Activated CD4-positive, CD25-positive, alpha-beta regulatory T cell treated with anti-CD3 and anti-CD28 coated beads, Interleukin-2, amount 50 U/mL, for 16 hours (primary cell): ENCODE measurements at places on chromosomes 2 and 18.

- peak; percentile 24 for DNase-seq
Measured at GRCh38 chr2:102449370-102449974, 23.6 kb upstream of the SLC9A4 start.

DNA sequence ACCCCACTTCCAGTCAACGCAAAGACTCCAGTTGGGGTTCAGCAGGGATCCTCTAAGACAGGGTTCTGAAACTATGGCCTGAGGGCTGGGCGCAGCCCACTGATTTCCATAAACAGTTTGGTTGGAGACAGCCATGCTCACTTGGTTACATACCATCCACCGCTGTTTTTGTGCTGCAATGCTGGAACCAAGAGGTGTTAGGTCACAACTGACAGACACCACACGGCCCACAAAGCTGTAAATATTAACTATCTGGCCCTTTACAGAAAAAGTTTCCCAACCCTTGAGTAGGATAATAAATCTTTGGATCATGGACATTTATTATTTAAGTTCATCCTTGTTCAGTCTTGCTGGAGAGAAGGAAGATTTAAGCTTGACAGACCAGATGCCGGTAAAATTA is 8.4 kb upstream of the CD226 start:
- no peak for DNase-seq

DNA sequence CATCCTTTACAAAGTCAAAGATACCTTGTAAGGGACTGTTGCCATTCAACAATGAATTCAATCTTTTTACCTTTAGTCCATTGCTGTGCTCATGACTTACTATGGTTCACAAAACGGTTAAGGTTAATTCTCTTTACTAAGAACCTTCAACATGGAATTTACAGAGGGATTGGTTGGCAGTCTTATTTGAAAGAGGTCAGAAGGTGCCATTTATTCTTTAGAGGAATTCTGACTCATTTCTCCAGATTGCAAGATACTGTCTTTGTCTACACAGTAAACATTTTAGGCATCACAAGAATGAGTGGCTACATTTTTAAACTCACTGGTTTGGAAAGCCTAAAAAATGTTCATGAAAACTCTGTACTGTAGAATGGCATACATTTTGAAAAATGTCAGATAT is 17.4 kb downstream of the KCNH7 start:
- no peak for DNase-seq

DNA sequence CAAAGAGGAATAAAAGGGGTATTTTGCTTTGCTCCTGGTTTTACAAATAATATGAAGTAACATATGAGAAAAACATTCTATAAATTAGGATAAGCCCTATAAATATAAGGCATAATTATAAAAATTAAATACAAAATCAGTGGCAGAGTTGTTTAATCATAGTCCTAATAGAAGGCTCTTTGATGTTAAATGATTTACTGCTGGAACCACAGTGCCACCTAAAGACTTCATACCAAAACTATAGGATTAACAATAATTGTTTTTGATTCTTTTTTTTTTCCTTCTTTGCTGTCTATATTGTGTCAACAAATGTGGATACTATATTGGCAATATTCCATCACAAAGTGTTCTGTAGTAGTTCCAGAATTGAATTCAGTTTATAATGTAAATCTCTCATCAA is 837.7 kb upstream of the SLC39A10 start:
- no peak for DNase-seq

- DNase-seq, result no peak
Measured at GRCh38 chr2:11404376-11405073, 60.1 kb upstream of the ROCK2 start.

GRCh38 chr2:12412898-12413305 is 303.8 kb upstream of the TRIB2 start:
- no peak for DNase-seq

- no peak for DNase-seq
Measured at GRCh38 chr2:9400268-9401058, 22.9 kb downstream of the ITGB1BP1 start.

DNA sequence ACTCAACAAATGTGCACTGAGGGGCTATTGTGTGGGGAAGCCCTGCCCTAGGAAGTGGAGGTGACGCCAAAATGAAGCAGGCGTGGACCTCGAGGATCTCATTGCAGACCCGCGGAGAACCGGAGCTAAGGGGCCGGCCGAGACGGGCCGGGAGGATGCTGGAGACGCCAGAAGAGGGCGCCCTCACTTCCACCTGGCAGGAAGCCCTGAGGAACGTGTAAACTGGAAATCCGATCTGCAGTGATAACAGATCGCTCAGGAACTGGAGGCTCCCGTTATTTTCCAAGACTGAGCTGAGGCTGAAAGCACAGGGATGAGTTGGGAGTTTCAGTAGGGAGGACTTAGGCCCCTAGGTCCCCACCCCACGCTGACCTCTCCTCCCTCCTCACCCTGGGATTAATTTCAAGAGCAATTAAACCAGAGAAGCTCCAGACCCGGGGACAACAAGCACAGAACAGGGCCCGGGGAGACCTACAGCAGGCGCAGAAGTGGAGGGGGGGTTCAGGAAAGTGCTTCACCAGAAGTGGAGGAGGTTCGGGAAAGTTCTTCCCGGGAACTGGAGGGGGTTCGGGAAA is 7.7 kb upstream of the COL6A3 start:
- peak; percentile 53 for DNase-seq

DNA sequence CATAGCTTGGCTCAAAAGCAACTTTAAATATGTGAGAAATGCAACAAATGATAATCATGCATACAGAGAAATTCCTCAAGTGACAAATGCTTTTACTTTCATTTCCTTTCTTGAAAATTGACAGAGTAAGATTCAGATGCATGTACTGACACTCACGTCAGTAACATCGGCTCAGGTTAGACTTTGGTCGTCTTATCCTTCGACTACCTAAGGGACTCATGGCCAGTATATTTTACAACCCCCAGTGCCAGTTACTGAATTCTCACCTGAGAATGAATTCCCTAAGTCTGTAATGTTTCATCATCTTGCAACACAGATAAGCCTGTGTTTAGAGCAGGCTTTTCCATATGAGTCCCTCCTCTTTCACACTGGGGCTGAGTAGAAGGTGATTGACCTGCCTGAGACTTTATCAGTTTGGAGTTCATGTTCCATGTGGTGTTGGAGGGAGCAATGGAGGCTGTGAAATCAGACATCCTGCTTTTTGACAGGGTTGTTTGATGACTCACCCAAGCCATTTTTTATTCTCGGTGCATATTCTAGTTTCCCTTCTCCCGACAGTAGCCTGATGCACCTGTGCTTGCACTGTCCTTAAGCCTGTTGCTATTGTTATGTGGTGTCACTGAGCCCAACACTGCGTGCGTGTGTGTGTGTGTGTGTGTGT is 30.5 kb upstream of the ATP8B1 start:
- DNase-seq, result no peak

GRCh38 chr2:104745846-104746245 is 108.1 kb upstream of the POU3F3 start:
- no peak for DNase-seq

- no peak for DNase-seq
Measured at GRCh38 chr2:202723746-202724145, 89.0 kb downstream of the FAM117B start.

DNA sequence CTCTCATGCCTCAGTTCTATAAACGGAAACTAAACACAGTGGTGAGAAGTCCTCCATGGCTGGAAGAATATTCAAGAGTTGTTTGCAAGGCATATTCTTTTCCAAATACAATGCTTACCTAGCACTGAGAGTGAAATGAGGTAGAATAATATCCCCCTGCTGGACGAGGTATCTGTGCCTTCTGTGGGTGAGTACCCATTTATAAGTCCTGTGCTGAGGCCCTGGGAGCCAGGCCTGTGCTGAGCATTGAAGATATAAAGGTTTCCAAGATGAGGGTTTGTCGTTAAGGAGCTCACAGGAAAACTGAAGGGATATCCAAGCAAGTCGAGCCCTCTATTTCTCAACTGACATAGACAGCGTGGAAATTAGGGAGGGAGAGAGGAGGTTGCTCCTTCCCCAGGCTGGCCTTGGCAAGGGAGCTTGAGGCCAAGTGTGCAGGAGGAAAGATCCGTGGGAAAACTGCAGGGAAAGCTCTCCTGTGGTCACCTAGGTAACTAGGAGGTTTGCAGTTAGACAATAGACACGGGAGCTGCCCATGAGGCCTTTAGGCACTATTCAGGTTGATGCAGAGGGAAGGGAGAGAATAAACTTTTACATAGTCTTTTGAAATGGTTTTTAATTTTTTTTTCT is 17.6 kb downstream of the PTPRM start:
- DNase-seq, result no peak

DNA sequence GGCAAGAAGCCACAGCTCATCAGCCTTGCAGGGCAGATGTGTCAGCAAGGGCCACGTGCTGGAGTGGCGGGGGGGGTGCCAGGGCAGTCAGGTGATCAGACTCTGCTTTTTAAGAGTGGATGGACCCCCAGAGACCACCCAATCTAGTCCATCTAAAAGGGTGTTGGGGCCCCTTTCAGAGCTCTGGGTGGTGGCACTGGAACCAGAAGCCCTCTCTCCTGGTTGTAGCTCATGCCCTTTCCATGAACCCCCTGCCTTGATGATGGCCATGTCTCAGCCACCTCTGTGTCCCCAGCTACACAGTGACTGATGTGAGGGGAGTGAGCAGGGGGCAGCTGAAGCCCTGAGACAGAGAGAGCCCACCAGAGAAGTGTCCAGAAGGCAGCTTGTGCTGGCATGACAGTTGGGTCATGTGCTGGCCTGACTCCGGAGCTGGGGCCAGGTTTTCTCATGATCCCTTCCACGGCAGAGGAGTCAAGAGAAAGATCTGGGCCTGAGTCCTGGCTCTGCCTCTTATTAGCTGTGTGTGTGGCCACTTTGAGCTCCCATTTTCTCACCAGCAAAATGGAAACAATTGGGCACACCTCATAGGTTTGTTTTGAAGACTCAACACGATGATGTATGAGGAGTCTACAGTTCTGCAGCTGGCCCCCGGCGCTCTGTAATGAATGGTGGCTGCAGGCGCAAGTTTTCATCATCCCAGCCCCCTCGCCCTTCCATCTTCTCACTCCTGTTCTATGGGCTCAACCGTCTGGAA is 195.7 kb downstream of the ZFP36L2 start:
- DNase-seq, result no peak

GRCh38 chr2:17076533-17076932 is 410.9 kb upstream of the CYRIA start:
- DNase-seq, result no peak

GRCh38 chr2:52258038-52258437 is 1226.1 kb upstream of the NRXN1 start:
- no peak for DNase-seq

GRCh38 chr18:75264926-75265597 is 54.5 kb downstream of the TSHZ1 start:
- no peak for DNase-seq

DNA sequence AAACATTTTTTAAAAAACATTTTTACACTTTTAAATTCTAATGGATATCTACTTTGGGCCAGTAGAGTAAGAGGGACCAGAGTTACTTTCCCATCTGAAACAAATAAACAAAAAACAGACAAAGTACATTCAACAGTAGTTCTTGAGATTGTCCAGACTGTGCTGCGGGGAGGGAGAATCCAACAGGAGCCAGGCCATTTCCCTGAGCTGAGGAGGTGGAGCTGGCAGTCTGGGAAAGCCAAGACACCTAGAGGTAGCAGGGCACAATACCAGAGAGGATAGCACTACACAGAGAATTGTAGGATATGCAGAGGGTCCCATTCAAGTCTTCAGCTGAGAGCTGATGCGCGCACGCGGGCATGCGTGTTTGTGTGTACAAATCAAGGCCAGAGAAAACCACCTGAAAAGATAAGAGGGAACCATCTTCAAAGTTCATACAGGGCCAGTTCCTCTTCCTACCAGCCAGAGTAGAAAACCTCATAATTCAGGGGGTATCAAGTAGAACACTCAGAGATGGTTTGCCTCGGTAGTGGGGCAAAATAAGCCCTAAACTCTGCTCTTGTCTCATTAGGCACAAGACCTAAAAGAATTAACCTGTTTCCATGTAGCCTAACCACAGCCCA is 44.0 kb downstream of the PTRHD1 start:
- DNase-seq, result no peak

DNA sequence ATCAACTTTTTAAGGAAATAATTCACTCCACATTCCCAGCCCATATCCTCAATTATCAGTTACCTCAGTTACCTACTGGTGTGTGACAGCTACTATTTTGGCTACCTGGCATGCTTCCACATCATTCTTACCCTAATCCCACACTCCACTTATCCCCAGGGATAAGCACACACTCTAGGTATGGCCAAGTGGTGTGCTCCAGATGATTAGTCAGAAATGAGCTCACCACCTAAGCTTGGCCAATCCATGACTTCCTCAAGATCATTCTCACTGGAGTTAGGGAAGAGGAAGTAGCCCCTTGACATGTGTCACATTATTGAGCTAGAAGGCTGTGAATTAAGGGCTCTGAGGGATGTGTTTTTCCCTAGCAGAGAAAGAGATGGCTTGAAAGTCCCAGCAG is 20.9 kb upstream of the SMAD4 start:
- DNase-seq, result no peak

- no peak for DNase-seq
Measured at GRCh38 chr2:221330436-221330835, 241.7 kb downstream of the EPHA4 start.

DNA sequence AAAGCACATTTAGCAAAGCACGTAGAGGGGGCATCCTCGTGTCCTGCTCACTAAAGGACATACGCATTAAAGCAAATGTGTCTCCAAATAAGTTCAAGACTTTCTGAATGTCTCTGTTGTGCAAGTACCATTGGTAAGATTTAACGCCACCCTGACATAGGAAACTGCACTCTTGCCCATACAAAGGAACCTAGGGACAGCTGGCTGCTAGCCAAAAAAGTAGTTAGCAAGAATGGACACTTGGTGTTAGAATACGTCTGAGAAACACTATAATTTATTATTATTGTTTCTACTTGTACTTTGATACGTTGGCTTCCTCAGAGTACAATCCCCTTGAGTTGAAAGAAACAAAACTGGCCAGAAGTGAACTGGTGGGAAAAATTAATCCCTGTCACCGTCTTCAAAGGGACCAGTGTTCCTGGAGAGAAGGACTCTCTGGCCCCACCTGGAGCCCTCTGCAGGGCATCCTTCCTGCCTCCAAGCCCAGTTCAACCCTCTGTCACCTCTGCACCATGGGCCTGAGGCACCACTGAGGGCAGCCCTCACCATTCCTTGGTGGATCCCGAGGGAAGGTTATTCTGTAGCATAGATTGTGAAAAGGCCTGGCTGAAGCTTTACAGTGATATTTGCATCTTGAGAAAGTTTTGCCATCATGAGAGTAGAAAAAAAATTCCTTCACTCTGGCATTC is 51.4 kb upstream of the APCDD1 start:
- no peak for DNase-seq

GRCh38 chr2:45769854-45770576 is 118.5 kb downstream of the PRKCE start:
- no peak for DNase-seq

- DNase-seq, result no peak
Measured at GRCh38 chr2:20992201-20992711, 51.6 kb downstream of the APOB start.

DNA sequence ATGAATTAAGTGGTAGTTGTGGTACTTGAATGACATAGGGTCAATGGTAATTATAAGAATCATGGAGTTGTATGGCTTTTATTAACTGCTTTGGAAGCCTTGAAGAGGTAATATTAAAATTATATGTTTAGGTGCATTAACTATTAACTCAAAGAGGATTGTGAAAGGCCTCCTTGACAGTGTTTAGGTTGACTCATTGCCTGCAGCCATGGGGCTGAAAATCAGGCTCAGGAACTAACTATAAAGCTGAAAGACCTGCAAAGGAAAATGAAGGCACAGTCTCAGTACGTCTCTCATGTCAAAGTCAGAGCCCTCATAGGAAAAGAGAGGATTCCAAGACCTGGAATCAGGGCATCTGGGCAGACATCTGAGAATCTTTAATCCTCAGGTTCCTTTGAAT is 31.0 kb downstream of the CACNB4 start:
- DNase-seq, result no peak

- DNase-seq, result no peak
Measured at GRCh38 chr2:112714331-112714730, 6.5 kb upstream of the NT5DC4 start.
